Activated CD4-positive, alpha-beta T cell treated with anti-CD3 and anti-CD28 coated beads for 48 hours (primary cell): ENCODE measurements at places on chromosomes 6 and 20.
A peak's percentile ranks its signal among the peaks of the same experiment; 100 is the strongest.

GRCh38 chr6:111780393-111780792 lies 92.9 kb downstream of the FYN start:
- DNase-seq = no peak

DNA sequence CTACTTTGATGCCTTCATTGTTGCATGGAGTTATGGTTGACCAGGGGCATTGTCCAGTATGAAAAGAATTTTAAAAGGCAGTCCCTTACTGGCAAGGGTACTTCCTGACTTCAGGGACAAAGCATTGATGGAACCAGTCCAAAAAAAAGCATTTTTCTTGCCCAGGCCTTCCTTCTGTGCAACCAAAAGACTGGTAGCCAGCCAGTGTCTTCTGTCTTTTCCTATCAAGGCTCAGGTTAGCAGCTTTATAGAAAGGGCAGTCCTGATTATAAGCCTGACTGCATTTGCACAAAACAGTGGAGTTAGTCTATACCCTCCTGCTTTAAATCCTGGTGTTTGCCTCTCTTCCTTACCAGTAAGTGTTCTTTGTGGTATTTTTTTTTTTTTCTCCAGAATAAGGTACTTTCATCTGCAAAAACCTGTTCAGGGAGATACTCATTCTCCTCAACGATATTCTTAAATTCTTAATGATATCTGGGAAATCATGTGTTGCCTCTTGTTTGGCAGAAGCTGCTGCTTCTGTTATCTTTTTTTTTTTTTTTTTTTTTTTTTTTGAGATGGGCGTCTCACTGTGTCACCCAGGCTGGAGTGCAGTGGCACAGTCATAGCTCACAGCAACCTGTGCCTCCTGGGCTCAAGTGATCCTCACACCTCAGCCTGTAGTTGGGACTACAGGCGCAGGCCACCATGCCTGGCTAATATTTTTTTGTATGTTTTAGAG lies 33.9 kb downstream of the SCAF8 start:
- DNase-seq = no peak

DNA sequence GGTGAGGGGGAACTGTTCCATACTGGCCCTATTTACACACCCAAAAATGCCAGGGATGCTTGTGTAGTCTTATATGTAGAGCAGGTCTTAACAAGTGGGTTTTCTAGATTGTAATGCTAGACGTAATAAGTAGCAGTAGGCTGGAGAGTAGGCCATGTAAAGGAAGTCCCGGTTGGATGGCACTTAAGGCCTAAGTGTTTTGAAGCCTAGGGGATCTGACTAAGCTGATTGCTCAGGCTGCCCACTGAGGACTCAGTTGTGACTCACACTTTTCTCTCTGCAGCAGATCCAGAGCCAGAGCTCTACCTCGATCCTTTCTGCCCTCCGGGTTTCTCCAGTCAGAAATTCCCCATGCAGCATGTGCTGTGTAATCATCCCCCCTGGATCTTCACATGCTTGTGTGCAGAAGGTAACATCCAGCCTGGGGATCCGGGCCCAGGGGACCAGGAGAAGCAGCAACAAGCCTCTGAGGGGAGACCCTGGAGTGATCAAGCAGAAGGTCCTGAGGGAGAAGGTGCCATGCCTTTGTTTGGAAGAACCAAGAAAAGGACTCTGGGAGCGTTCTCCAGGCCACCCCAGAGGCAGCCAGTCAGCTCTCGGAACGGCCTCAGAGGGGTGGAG lies 26.6 kb downstream of the ZNF133 start:
- DNase-seq = no peak

GRCh38 chr6:116111552-116112528 lies 11.2 kb downstream of the NT5DC1 start:
- peak; percentile 54 for DNase-seq
